ENCODE measurements at places on chromosomes 6 and 20.

DNA sequence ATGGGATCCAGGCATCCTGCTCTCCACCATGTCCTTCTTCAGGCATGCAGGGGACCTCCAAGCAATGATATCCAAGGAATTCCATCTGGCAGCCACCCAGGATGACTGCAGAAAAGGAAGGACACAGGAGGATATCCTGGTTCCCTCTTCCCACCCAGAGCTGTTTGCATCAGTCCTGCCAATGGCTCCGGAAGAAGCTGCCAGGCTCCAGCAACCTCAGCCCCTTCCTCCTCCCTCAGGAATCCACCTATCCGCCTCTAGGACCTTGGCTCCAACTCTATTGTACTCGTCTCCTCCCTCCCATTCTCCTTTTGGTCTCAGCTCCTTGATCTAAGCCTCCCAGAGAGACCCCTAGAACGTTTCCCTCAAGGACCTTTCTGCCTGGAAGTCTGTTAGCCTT lies 733 bp upstream of the PSORS1C2 start:
- no peak for DNase-seq

GRCh38 chr6:146984251-146984924 lies 219.8 kb upstream of the STXBP5 start:
- no peak for DNase-seq

GRCh38 chr6:42440027-42440426 lies 11.7 kb downstream of the TRERF1 start:
- no peak for DNase-seq

DNA sequence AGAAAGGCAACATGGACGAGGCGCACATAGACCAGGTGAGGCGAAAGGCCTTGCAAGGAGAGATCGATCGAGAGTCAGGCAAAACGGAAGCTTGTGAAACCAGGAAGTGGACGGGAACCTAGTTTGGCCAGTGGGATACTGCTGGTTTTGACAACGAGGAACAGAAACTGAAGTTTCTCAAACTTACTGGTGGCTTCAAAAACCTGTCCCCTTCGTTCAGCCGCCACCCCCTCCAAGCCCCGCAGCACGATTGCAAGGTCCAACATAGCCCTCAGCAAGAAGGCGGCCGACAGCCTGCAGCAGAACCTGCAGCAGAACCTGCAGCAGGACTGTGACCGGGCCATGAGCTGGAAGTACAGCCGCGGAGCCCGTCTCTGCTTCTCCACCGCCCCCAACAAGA lies 238.0 kb downstream of the KHDC1L start:
- DNase-seq: no peak

GRCh38 chr20:380763-381580 lies 412 bp downstream of the TRIB3 start:
- DNase-seq: no peak

DNA sequence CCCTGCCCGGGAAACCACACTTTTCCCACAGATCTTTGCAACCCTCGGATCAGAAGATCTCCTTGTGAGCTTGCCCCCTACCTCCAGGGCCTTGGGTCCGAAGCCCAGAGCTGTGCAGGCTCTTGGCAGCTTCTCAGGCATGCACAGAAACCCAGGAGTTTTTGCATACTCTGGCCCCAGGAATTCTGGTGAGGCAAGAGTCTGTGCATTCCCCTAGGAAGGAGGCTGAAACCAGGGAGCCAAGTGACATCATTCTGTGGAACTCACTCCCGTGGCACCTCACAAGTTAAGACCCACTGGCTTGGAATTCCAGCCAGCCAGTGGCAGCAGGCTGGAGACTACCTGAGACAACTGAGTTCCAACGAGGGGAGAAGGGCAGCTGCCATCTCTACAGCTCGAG lies 100.1 kb downstream of the TNFRSF21 start:
- no peak for DNase-seq

- DNase-seq: no peak
Observed at GRCh38 chr6:146583966-146584365, 14.8 kb upstream of the ADGB start.

DNA sequence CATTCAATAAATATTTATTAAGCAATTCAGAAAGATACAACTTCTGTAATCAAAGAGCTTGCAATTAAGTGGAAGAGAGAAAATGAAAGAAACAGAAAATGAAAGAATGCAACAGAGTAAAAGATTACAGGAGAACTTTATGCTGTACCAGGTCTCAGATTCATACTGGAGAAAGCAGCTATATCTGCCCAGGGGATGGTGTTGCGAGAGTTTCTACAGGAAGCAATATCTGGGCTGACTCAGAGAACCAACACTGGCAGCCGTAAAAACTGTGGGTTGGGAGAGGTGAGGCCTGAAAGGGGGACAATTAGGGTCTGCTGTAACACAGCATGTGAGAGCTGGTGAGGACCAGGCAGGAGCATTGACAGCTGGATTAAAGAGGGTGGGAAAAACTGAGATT lies 256.7 kb upstream of the TCF21 start:
- DNase-seq: no peak

DNA sequence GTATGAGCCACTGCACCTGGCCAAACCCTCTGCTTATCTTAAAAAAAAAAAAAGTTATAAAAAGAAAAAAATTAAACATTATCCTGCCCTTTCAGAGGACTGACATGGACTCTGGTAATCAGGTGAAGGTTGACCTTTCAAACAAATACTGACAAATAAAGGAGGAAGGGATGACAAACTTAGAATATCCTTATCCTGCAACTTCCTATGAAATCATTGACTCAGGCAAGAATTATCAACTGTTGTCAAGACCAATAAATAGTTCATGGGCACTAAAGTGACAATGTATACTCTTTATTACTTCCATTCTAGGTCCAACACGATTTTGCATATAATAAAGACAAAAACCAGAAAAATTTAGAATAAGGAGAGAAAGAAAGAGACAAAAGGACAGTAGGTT lies 117.9 kb downstream of the KIF16B start:
- no peak for DNase-seq

DNA sequence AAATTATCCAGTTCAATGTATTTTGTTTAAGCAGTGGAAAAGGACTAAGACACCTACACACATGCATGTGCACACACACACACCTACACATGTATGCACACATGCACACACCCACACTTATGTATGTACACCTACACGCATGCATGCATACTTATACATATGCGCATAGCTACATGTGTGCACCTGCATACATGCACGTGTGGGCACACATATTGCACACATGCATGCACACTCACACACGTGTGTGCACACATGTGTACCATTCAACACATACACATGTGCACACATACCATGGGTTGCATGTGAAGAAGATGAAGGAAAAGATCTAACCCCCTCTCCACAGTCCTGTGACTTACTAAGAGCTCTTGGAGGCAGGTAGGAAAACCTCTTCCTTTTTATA lies 122.0 kb upstream of the MAFB start:
- DNase-seq: no peak

DNA sequence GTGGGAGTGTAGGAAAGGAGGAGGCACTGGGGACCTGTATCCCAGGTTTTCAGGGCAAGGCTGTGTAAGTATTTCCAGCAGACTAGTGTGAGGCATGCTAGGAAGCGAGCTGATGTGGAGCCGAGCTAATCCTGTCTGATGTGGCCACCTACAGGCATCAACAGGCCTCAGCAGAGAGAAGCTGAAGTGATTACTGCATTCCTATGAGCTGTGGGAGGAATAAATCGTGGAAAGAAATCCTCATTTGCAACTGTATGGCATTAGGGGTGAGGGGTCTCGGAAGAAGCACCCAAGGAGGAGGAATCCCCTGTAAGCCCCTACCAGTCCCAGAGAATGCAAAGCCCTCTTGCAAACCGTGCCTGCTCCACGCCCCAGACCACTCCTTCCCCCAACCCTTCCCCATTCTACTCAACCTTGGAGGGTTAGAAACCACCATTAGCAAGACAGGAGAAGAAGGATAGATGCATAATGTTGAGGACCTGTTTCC lies 41.6 kb downstream of the C6orf15 start:
- DNase-seq: no peak

- no peak for DNase-seq
Observed at GRCh38 chr6:33091957-33092356, 16.2 kb downstream of the HLA-DPB1 start.

GRCh38 chr6:67896476-67896875 lies 738.6 kb upstream of the ADGRB3 start:
- no peak for DNase-seq

- no peak for DNase-seq
Observed at GRCh38 chr6:15798533-15799255, 135.9 kb upstream of the DTNBP1 start.

- no peak for DNase-seq
Observed at GRCh38 chr6:30914854-30915590, 984 bp downstream of the VARS2 start.

- DNase-seq: no peak
Observed at GRCh38 chr6:6643398-6643797, 54.9 kb downstream of the LY86 start.

- DNase-seq: no peak
Observed at GRCh38 chr6:90537723-90538258, 49.1 kb downstream of the MAP3K7 start.

GRCh38 chr6:11356404-11357155 lies 124.1 kb upstream of the NEDD9 start:
- DNase-seq: no peak

DNA sequence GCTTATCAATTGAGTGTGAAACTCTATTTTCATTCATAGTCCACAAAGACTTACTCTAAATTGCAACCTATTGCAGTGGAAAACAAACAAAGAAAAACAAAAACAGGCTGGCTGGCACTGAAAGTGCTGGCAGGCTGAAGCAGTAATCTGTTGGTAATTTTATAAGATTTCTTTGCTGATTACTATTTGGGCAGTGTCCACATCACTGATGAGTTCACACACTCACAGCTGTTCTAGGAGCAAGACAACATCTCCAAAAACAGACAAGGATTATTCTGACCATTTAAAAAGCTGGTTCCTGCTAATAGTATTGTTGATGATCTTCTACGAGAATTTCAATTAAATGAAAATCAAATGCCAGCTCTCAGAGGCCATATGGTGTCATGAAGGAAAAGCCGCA lies 26.9 kb downstream of the MARCKS start:
- DNase-seq: no peak

DNA sequence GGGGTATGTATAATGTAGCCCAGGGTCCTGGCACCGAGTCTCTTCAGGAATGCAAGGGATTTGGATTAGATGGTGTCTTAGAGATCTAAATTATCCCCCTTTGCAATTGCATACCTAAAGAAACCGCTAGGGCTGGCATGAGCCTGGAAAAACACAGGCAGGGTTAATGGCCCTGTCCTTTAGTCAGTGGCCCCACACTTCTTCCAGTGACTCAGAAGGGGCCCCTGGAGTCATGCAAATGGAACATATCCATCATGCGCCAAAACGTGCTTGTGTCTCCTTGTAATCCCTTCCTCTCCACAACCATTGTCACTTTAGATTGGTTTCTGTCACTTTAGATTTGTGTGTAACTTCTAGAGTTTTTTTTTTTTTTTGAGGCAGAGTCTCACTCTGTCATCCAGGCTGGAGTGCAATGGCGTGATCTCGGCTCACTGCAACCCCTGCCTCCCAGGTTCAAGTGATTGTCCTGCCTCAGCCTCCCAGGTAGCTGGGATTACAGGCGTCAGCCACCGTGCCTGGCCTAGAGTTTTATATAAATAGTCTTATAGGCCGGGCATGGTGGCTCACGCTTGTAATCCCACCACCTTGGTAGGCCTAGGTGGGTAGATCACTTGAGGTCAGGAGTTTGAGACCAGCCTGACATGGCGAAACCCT lies 8.7 kb upstream of the MYBL2 start:
- DNase-seq: no peak

DNA sequence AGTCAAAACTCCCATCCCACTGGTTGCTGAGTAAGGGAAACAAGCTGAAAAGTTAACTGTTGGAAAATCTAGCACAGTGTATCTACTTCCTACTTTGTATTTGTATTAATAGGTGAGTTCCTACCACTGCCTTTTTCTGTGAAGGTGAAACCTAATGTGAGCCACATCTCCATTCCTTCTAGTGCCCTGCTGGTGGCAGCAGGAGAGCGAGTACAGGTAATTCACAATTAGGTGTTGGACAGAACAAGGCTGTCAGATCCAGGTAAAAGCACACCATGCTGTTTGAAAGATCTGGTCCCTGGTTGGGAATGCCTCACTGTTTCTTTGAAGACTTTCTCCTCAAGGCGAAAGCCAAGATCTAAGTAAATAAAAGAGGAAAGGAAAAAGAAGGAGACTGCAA lies 528.4 kb downstream of the PKHD1 start:
- DNase-seq: no peak

DNA sequence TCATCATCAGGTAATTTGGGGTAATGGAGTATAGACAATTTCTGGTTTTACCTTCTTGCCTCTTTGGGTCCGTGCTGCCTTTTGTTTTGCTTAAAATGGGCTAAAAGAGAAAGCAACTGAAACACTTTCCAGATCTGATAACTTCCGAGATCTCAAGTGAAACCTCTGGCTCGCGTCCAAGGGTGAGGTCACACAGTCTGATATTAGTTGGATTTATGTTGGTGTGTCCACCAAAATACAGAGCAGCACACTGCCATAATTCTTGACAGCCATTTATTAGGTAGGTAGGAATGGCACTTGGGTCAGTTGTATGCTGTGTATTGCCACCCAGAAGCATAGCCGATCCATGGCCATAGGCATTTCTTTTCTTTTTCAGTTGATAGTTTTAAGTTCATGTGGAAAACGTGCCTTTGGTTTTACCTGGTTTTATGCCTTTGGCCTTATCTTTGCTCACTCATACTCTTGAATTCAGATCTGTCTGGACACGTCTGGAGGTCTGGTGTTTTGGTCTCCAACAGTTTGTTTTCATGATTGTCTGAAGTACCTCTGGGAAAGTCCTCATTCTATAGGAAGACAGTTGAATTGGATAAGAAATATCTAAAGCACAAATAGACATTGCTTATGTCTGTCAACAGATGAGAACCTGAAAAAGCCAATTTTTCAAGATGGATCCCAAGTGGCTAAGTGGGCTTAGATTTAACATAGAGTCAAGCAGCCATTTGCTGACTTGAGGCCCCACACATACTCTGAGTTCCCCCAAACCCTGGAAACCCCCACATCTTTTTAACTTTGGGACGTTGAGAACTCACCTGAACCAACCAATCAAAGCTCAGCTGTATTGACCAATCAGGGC lies 320.8 kb downstream of the SOX4 start:
- no peak for DNase-seq

DNA sequence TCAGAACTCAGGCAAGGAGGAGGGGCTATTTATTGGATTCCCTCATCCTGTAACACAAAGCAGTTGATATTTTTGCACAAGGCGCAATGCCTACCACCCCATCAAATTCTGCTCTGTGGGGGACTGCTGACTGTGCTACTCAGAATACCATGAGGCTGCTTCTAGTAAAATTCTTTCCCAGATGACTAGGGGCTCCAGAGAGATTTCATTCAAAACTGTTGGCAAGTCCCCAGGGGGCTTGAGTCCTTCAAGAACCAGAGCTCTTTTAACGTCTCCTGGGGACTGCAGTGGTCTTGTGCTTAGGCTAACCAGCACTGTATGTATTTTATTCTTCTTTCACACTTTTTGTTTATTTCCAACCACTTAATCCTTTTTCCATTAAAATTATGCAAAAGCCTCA lies 365.9 kb upstream of the AGPAT4 start:
- no peak for DNase-seq

Measured in cortex of kidney (tissue), 1 donor.